A172 (cell line): ENCODE measurements at places on chromosomes 6 and 20. TPM values are rescaled to one million over a fixed set of nuclear protein-coding genes. Genes with fewer than 3 reads are reported as not detected.

Gene RGL2
- total RNA-seq, result 17.7 and 18.3 TPM in 2 replicates

Gene GSTA2
- total RNA-seq, result not detected in 2 replicates

Gene OTOR
- total RNA-seq, result not detected in 2 replicates

Gene MYMX
- total RNA-seq, result not detected in 2 replicates

Gene SYCP2
- 0.26 and 0.29 TPM in 2 replicates for total RNA-seq

Gene QKI
- total RNA-seq, result 62.7 and 81.2 TPM in 2 replicates

Gene DEFB124
- total RNA-seq, result not detected in 2 replicates

DNA sequence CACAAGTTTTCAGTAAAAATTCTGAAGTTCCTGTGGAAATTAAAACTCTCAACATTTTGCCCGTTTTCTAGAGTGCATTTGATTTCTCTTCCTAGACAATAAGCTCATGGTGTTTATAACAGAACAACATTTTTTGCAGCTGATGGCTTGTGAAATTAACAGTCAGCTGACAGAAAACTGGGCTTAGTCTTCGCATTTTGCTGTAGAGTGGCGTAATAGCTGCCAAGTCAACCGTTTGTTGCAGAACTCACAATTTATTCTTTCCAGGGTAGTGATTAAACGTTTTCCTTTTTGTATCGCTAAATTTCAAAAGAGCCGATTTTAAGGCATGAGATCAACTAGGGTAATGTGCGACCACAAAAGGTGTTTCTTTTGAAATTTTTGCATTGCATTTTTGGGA lies 1.4 kb downstream of the SPO11 start:
- DNase-seq, result no peak

- DNase-seq, result no peak
These were observed 1.4 kb downstream of the NRN1 start for GRCh38 chr6:6005051-6006005.

- DNase-seq, result no peak
These were observed 51.1 kb downstream of the L3MBTL3 start for GRCh38 chr6:130069485-130069884.

DNA sequence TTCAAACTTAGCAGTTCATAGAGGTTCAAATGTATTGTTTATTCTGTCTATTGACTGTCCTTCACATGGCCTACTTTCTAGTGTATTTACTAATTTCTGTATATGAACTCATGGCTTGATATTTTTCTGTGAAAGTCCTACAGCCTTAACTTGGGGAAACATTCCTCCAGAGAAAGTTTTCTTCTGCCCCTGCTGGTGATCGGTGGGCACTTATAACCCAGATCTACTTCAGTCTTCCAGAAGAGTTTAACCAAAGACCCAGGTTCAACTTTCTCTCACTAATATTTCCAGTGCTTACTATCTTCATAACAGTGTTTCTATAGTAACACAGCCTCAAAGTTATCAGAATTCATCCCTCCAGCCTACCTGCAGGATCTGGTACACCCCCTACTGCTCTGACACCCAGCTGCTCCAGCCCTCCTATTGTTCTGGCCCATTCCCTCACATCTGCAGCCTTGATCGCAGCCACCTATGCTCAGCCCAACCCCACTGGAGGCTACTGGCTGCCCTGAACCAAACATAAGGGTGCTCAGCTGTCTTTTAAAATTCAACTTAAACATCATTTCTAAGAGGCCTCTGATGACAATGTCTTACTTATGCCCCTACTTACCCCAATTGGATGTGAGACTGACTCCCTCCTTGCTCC lies 72.3 kb downstream of the TBX18 start:
- DNase-seq, result no peak

- peak; percentile 21 for DNase-seq
These were observed 746 bp downstream of the BACH2 start for GRCh38 chr6:90295854-90296340.

DNA sequence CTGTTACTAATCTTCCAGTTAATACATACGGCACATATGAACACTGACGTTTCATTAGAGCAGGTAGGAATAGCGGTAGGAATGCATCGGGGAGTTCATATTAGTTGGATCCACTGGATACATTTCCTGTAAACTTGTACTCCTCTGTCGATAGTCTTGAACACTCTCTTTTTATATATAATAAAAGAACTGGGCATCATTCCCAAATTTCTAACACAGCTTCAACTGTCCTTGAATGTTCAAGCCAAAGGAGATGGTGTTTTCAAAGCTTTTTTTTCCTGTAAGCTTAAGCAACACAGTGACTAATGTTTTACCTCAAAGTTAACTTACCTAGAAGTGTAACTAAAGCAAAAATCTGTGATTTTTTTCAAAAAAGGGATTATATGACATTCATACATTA lies 195.3 kb downstream of the UTRN start:
- no peak for DNase-seq

GRCh38 chr20:16758454-16759180 lies 10.5 kb downstream of the OTOR start:
- no peak for DNase-seq

DNA sequence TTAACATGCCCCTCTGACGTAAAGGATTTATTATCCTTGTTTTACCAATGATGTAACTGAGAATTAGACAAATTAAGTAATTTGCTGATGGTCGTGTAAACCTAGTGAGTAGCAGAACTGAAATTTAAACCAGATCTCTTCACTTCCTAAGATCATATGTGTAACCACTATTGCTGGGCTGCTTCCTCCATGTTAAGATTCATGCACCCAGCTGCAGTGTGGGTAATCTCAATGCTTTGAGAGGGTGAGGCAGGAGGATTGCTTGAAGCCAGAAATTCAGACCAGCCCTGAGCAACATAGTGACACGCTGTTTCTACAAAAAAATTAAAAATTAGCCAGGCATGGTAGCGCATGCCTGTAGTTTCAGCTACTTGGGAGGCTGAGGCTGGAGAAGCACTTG lies 97.9 kb downstream of the L3MBTL3 start:
- DNase-seq, result no peak

- no peak for DNase-seq
These were observed 1937.7 kb upstream of the DEFB115 start for GRCh38 chr20:29319725-29320124.

GRCh38 chr20:59618131-59618530 lies 13.8 kb downstream of the PHACTR3 start:
- DNase-seq, result no peak

DNA sequence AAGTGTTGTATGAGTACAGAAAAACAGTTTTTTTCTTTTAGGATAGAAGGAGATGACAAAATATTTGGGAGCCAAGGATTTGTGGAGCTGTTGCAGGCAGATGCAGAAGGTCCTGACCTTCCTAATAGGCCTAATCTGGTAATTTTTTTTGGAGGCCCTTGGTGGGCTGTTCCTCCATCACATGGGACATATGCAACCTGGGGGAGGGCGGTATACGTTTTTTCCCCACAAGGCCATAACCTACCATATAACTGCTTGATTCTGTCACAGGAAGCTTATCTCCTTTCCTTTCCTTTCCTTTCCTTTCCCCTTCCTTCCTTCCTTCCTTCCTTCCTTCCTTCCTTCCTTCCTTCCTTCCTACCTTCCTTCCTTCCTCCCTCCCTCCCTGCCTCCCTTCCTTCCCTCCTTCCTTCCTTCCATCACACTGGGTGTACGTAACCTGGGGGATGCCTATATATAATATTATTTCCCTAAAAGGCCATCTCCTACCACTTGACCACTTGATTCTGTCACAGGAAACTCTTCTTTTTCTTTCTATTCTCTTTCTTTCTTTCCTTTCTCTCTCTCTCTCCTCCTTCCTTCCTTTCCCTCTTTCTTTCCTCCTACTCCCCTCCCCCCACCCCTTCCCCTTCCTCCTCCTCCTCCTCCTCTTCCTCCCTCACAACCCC lies 185.0 kb upstream of the KCNK16 start:
- no peak for DNase-seq

DNA sequence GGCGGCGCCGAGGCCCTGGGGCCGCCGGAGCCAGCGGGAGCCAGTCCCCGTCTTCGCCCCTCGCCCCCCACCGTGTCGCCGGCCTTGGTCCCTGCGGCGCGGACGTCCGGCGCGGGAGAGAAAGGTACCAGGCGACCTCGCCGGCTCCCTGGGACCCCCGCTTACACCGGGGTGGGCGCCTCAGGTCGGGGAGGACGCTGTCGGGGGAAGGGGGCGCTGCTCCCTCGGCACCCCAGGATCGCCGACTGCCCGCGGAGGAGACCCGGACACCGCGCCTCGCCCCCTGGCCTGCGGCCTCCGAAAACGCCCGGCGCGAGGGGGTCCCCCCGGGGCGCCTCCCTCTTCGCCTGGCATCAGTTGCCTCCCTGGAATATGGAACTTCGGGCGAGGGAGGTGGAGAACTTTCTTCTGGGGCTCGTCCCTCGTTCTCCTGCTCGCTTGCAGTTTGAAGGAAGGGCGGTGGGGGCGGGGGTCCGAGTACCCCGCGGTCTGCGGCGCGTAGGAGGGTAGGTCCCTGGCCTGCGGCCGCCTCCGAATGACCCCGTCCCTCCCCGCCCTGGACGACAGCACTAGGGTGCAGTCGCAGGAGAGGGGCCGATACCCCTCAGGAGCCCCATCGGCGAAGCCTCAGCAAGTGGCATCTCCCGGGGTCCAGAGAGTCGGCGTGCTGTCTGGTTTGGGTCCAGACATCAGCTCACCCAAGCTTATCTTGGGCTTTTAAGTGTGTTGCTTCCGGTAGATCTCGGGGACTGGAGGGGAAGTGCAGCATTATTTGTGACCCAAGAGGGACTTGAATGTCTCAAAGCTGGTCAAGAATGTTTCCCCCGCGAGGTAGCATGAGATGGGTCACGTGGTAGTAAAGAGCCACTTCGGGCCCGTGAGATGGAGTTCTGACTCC lies 549 bp downstream of the ANKRD6 start:
- DNase-seq, result no peak

- DNase-seq, result peak; percentile 63
These were observed 22.8 kb upstream of the KHDC1 start for GRCh38 chr6:73285674-73286283.
